Muscle of leg (tissue), 16 donors: ENCODE measurements at places on chromosomes 4 and X.

GRCh38 chrX:51665981-51666380 is 16.6 kb downstream of the CENPVL2 start:
- no peak for DNase-seq

- peak; percentile 57 for DNase-seq
Measured at GRCh38 chr4:40559585-40560465, 69.8 kb downstream of the RBM47 start.

- DNase-seq: peak; percentile 75
Measured at GRCh38 chr4:26058537-26058936, 144.5 kb downstream of the SMIM20 start.

DNA sequence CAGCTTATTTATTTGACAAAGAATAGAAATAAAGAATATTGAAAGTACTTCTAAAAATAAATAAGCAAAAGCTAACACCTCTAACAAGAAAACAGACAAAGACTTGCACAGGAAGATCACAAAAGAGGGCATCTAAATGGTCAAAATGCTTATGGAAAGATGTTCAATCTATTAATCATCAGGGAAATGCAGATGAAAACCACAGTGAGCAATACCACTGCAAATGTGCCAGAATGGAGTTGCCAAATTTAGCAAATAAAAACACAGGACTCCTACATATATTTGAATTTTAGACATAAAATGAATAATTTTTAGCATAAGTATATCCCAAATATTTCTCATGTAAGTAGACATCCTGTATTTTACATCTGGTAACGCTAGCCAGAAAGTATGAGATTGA is 56.1 kb upstream of the HPGD start:
- DNase-seq: no peak

- no peak for DNase-seq
Measured at GRCh38 chrX:47849778-47850177, 13.1 kb downstream of the ZNF81 start.

DNA sequence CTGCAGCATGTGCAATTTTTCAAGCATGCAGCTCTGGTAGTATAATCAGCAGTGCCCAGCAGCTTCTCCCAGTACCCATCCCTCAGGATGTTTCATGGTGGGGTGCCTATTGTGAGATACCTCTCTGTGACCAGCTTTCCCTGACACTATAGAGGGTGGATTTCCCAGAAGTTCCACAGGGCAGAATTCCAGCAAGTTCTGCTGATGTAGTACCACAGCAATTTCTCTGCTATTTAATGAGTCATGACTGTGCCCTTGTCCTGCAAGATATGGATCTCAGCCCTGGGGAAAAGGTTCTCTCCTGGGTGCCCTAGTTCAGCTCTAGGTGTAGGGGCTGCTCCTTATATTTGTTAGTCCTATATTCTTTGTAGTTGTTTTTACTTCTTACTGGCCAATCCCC is 174.8 kb downstream of the ENOX2 start:
- DNase-seq: no peak

DNA sequence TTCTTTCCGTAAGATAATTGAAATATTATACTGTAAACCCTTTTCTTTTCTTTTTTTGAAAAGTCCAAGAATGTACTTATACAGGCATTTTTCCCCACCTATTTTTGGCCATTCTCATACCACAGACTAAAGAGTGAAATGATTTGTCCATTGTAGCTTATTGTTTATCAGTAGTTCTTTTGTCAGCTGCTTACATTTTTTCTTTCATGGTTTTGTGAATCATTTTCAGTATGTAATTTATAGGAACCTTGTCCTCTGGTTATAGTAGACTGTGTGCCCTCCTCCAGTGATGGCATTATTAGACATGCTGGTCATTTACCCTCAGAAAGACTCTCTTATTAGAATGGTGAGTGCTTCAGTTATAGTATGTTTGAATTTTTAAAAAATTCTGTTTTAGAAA is 56.7 kb downstream of the CCKAR start:
- no peak for DNase-seq

- no peak for DNase-seq
Measured at GRCh38 chr4:39394706-39395105, 12.0 kb upstream of the KLB start.

GRCh38 chr4:136476753-136477152 is 1055.5 kb downstream of the PCDH18 start:
- peak; percentile 91 for DNase-seq

GRCh38 chr4:182975806-182976205 is 58.6 kb upstream of the DCTD start:
- peak; percentile 31 for DNase-seq

GRCh38 chr4:25797136-25797535 is 65.7 kb downstream of the SEL1L3 start:
- DNase-seq: no peak

DNA sequence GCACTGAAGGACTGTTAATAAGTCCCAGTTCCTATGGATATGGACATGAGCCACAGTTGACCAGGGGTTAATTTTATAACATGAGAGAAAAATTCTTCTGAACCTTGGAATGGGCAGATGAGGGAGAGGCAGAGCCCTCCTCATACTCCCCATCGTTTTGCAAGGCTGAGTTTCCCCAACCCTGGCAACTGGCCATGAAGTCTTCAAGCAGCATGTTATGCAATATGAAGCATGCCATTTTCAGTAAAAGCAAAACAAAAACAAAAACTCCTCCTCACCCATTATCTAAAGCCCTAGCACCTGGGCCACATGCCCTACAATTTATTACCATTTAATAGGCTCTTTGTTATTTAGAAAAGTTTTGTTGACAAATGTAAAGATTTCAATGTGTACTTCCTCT is 64.5 kb downstream of the GPC4 start:
- peak; percentile 31 for DNase-seq

DNA sequence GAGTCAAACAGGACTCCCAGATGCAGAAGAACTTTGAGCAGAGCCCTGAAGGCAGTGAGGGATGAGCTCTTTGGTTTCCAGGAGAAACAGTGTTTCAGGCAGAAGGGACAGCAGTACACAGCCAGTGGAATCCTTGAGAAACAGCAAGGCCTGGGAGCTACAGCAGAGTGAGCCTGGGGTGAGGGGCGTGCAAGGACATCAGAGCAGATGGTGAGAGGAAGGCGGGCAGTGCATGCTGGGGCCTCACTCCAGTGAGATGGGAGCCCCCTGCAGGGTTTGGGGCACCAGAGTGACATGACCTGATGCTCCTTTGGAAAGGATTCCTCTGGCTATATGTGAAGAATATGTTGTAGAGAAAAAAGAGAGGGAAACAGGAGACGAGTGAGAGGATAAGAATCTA is 98.1 kb upstream of the EGFL6 start:
- no peak for DNase-seq

DNA sequence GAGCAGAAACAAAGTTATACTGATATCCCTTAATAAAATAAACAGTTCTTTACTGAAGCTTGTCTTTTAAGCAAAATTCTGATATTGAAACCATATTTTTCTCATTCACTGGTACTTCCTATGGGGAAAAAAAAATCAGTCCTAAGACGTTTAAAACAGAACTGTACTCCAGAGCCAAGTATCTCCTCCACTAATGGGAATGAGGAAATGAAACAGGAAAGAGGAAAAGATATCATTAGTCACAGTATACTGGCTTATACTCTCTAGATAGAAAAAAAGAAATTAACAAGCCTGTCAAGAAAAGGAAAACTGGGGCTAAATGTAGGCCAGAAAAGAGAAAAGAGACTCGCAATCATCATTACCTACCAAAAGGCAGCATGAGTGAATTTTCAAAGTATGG is 252.7 kb downstream of the CENPC start:
- peak; percentile 40 for DNase-seq

- peak; percentile 90 for DNase-seq
Measured at GRCh38 chr4:38678078-38678477, 14.1 kb downstream of the KLF3 start.

DNA sequence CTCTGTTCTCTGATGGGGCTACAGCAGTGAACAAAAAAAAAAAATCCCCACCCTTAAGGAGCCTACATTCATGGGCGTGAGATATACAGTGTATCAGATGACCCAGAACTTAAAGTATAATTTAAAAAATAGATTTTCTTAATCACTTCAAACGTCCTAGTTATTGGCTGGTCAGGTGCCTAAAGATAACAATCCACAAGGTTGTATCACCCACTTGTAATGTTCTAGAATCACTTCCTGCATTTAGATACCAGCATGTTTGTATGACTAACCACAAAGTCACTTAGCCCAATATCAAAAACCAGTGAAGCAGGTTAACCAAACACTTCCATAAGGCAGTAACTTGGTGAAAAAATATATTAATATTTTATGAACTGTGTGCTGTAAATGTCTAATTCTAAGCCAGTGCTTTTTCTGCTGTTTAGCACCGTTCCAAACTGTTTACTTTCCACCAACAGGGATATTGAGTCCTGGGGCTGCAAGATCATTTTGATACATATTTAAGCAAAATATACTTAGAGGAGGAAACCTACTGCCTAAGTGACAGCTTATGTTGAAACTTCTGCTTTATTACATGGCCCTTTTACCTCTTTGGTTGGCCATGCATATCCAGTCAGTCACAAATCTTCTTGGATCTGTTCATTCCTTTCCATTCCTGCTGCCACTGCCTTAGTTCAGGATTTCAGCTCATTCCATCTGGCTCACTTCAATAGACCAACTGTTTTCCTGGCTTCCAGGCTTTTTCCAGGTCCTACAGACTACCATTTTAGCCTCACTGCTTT is 43.3 kb downstream of the CD40LG start:
- peak; percentile 10 for DNase-seq

- DNase-seq: no peak
Measured at GRCh38 chr4:181008164-181008563, 1235.0 kb upstream of the TENM3 start.

DNA sequence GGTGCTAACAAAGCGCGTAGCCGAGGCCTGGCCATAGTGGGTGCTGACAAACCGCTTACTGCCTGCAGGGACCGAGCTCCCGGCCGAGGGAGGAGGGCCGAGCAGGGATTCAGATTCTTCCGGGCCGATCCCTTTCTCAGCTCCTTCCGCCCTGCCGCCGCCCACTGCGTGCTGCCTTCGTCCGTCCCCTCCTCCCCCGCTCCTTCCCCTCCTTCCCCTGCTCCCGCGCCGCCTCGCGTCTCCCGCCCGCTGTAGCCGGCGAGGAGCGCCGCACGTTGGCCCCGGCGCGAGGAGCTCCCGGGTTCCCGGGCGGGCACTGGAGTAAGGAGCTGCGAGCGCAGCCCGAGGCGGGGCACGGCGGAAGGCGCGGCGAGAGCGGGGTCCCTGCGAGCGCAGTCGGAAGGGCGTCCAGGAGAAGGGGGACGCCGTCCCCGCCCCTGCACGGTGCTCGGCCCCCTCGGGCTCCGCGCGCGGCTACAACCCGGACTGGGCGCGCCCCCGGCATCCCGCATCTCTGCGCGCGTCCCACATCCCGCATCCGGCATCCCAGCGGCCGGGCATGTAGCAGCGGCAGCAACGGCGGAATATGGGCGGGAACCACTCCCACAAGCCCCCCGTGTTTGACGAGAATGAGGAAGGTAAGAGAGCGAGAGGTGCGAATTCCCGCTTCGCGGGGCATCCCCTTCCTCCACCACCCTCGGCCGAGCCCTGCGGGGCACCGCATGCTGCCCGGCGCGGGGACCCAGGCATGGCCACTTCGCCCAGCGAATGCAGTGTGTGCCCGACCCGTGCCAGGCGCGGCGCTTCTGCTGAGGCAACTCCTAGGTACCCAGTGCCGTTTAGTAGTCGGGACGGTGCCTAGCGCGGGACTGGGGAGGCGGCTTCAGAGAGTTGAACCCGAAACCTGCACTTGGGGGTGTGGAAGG is at the start of gene STK32B:
STK32B (plus strand) TSS at position 203 of the 926 bp plus-strand sequence.
- peak; percentile 82 for DNase-seq
